ENCODE measurements at places on chromosomes 3 and 15.

GRCh38 chr3:184308744-184309143 lies 5.7 kb upstream of the EIF4G1 start:
- no peak for DNase-seq

DNA sequence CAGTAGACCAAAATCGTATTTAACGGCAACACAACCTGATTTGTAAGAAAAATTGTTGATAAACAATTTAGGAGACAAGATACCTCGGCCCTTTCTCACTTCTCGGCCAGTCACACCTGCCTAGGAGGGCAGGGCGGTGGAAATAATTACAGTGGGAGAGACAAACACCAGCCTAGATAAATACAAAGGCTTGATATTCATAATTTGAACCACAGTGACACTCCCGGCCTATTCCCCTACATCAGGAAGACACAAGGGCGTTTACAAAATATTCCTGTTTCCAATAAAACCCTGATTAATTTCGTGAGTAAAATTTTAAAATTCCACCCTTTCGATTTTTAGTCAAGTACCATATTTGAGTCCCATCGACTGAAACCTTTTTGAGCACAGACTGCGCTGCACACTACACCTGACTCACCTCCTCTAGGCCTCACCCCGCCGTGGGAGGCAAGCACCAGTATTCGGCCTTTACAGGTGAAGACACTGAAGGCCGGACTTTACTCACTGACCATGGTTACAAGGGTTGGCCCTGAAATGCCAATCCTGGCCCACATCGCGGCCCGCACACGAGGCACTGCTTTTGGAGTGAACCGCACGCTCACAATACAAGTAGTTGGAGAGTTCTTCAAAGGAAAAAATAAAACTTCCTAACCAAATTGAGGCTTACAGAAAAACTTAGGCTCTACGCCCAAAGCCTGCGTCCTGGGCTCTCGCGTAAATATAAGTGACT lies 794 bp downstream of the ARPP19 start:
- DNase-seq: peak; percentile 35

DNA sequence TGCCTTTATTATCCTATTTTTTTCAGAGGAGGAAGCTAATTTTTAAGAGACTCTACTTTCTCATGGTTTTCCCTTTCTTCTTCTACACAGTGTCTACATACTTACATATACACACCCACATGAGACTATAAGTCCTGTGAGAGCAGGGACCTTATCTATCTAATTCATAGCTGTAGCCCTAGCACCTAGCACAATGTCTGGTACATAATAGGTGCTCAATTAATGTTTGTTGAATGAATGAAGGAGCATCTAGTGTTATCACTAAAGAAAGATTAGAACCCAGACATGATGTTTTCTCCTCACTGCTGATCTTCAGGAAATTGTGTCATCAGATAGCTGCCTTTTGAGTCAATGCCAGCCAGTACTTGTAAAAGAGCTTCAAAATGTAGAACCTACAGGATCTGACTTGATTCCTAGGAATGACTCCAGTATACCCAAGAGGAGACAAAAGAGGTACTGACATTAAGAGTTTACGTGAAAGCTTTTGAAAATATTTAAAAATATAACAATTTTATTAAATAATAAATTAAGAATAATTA lies 2.5 kb downstream of the SCG5 start:
- DNase-seq: no peak

GRCh38 chr3:89851974-89852621 lies 744.7 kb downstream of the EPHA3 start:
- peak; percentile 1 for DNase-seq

DNA sequence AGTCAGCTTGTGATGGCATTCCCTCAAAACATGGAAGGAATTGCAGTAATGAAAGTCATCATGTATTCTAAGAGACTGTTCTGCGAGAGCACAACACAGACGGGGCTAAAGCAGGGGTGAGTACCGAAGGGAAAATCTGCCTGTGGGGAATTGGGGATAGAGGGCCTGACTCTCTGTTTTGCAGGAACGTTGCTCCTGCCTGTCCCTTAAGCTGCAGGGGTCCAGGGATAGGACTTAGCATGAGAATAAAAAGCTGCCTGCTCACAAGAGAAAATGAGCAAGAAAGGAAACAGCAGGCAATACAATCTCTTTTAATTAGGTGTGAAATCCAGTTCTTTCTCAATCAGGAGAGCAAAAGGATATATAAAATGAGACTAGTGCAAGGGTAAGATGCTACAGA lies 62.2 kb downstream of the TIGIT start:
- DNase-seq: no peak

DNA sequence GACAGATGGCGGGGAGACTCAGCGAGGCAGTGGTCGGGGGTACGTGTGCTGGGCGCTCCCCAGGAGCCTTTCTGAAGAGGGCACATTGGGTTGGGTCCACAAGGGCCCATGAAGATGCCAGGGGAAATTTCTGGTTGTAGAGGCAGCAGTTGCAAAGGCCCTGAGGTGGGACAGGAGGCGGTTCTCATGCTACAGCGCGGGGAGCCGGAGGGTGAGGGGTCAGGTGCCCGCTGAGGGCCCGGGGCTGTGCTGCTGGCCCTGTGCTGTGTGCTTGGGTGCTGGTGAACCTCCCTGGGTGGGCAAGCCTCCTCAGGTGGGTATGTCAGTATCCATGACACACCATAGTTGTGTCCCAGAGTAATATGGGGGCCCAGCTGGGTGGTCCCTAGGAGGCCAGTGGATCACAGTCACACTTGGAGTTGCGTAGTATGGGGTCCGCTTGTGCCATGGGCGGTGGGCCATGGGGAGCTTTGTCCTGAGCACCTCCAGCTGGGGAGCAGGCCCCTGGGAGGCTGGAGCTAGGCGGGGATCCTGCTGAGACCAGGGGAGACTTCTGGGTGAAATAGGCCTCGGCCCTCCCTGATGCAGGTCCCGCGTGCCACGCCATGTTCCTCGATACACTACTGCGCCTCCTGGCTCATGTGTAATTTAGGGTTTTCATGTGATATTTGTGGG lies 44.3 kb downstream of the PLXNA1 start:
- no peak for DNase-seq

DNA sequence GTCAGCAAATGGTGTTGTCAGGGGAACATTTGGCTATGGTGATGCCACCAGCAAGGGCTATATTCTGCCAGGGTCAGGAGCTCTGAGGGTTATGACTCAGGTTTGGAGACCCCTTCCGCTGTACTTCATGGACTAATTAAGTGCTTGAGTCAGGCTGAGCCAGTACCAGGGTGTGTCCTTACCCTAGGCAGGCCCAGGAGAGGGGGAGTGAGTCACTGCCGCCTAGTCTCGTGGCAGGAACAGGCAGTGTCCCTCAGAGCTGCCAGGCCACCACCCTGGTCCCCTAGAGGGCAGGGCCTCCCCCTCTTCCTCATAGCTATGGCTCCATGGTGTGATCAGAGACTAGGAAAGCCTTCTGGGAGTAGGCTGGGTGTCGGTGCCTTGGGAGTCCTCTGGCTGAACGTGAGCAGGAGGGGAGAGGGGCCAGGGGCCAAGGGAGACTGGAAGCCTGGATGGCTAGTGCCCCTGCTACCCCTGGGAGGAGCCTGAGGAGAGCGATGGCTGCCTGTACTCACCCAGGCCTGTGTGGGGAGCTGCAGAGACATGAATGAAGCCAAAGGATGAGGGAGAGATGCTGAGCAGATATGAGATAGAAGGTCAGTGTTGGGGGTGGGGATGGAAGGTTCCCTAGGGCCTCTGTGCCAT lies 10.6 kb downstream of the MAPKAPK3 start:
- peak; percentile 40 for DNase-seq

DNA sequence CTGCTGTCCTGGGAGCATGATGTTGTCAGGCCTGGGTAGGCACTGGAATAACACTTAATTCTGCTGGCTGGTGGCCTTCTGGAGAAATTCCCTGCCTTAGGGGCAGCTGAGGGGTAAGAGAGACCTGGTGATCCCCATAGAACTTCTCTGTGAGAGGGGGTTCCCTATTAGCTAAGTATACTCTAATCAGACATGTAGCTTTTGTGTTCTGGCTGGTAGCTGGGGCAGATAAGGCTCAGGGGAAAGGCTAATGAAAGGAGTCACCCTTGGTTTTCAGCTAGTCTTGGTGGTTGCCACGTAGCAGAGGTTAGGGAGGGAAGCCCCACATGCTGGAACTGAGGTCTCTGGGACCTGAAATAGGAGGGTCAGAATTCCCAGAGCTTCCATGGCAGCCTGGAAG lies 952 bp upstream of the HDDC3 start:
- no peak for DNase-seq

GRCh38 chr15:75790631-75791336 lies 52.5 kb upstream of the UBE2Q2 start:
- no peak for DNase-seq

DNA sequence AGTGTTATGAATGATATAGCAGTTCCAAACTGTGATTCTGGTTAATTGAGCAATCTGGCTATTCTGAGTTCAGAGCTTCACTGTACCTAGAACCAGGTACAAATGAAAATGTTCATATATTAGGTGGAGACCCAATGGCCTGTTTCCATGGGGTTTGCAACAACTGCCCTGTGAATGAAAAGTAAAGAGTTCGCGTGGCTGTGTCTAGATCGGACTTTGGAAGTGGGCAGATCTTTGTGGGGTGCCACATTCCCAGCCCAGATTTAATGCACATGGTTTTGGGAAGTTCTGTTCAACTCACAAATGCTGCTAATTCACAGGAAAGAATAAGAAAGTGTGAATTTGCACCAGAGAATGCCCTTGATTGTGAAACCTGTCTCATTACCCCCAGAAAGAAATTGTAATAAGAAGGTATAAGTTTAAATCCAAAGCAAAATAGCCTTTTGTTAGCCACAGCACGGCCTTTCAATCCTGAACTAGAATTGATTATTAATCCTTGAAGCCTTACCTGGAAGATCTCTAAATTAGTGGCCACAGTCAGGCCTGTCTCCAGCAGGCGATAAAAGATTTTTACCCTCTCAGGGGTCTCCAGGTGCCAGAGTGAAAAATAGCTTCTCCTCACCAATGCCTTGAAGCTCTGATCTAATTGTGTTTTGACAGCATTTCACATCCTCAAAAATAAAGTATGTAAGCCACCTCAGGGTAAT lies 22.6 kb downstream of the WHAMM start:
- no peak for DNase-seq

- no peak for DNase-seq
Measured at GRCh38 chr15:66884661-66885237, 180.7 kb upstream of the SMAD3 start.

DNA sequence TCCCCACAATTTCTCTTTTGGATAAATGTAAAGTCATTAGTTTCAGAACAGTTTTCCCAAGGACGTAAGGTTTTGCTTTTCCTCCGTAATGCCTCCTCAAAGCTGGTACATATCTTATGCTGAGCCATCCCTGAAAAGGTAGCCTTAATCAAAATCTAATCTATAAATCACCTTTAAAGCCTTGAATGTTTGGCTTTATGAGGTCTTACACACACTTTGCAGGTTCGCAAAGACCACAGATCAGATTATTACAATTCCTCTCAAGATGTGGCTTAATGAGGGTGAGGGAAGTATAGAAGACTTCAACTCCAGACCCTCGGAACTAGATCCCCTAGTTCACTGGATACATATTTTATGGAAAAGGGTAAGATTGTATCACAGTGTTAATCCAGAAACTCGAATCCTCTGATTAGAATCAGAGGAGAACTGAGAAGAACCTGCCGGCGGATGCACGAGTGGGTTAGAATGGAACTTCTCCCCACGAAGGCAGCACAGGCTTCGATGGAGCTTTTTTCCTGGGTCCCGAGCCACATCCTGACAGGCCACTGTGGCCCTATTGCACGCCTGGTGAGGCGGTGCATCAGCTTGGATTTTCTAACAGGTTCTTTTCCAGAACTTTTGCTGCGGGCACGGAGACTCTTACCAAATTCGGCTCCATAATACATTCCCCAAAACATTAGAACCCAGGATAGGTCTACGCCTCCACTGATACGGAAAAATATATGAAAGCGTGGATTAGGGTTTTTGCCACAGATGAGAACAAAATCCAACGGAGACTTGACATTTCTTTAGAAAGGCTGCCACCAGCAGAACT lies 1.2 kb downstream of the CTXND1 start:
- no peak for DNase-seq

- no peak for DNase-seq
Measured at GRCh38 chr3:28124882-28125281, 116.5 kb upstream of the CMC1 start.

DNA sequence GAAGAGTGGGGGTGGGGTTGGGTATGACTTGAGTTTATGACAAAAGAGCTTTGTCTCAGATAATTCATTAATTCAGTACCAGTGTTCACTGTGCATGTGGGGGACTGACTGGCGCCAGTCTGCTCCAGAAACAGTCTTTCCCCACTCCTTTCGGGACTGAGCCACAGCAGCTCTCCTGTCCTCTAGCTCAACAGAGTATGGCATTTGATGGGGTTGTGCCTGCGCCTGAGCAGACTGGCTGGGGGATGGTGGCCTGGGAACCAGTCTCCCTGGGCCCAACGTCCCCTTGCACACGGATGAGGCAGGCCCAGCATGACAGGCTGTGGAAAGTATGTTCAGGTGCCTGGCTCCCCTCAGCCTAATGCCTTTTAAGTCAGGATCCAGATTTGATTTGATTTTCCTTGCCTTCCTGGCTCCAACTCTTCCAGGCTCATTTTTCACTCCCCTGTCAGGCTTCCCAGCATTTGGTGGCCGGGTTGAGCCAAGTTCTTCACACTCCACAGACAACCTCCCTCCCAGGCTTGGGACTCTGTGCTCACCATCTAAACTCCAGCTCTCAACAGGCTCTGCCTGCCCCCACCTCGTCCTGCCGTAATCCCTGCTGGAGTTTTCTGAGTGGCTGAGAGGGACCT lies 105.0 kb downstream of the MYLK start:
- no peak for DNase-seq

DNA sequence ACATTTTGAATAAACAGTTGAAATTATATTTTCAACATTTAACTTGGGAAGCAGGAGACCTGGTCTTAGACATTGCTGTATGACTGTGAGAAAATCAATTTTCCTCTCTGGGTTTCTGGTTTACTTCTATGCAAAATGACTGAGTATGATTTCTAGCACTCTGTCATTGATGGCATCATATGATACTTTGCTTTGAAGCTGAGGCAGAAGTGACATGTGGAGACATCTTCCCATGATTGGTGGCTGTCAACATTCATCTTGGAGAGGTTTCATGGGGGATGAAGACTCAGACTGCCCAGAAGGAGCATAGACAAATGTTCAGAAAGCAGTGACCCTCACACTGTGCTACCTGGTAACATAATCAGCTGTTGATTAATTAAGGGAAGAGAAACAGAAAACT lies 477.9 kb downstream of the PDCD6IP start:
- no peak for DNase-seq

- no peak for DNase-seq
Measured at GRCh38 chr15:38046257-38047051, 112.0 kb downstream of the TMCO5A start.

- DNase-seq: no peak
Measured at GRCh38 chr3:74271541-74271940, 342.9 kb downstream of the CNTN3 start.

- no peak for DNase-seq
Measured at GRCh38 chr3:184549796-184550577, 11.6 kb upstream of the EPHB3 start.
